CD4-positive, alpha-beta memory T cell (primary cell): ENCODE measurements at places on chromosomes 2 and 18. TPM values are rescaled to one million over a fixed set of nuclear protein-coding genes. Genes with fewer than 3 reads are reported as not detected.

The RESP18 gene
- total RNA-seq: not detected

The TCF23 gene
- total RNA-seq: not detected

The UGT1A8 gene
- total RNA-seq: not detected

The CEBPZ gene
- total RNA-seq: 68.5 TPM

The STK39 gene
- 27.3 TPM for total RNA-seq

The LIPG gene
- total RNA-seq: not detected

The RGPD4 gene
- total RNA-seq: not detected

DNA sequence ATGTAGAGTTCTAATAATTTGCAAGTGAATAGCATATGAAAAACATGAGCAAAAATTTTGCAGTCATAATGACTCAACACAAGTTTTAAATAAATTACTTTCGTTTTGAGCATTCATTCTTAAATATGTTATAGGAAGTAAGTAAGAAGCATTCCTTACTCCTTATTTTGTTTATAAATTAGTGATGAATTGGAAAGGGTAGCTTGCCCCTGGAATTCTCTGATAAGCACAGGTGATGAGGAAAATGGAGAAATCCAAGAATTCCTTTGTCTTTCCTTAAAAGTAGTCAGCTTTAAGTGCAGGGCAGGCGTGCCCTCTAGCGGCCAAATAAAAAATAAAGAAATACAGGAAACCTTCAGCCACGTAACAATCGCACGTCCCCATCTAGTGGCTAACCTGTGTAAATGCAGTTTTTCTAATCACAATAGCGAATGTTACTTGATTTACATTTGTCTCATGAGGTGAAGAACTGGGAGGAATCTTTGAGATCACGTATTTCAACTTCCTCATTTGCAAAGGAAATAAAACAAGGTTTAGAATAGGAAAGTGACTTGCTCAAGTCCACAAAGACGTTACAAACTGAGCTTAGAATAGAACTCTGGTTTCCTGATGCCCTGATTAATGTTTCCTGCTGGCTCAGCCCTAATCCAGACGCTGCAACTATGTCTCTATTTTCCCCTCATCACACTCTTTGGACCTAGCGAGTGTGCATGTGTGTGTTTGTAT lies 47.2 kb upstream of the ZNG1B start:
- no peaks in the 10 kb centered on the region for H3K27me3 ChIP-seq
- no peaks in the 10 kb centered on the region for H3K36me3 ChIP-seq
- peak overlapping the region; percentile 40 for H3K4me3 ChIP-seq

DNA sequence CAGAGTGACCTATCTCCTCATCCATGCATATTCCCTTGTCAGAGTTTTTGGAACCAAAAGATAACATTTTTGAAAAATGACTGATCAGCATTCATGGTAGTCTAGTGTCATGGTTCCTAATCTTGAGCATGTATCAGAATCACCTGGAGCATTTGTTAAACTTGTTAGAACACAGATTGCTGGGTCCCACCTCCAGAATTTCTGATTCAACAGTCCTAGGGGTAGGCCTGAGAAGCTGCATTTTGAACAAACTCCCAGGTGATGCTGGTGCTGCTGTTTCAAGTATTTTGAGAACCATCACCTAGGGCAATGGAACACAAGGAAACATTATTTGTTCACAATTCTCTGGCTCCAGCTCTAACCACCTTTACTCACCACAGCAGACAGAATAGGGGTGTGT lies 21.0 kb downstream of the TMEM200C start:
- no peaks in the 10 kb centered on the region for H3K4me1 ChIP-seq
- DNase-seq: no peak
- H3K4me3 ChIP-seq: no peak overlapping the region
- H3K27ac ChIP-seq: no peak overlapping the region

DNA sequence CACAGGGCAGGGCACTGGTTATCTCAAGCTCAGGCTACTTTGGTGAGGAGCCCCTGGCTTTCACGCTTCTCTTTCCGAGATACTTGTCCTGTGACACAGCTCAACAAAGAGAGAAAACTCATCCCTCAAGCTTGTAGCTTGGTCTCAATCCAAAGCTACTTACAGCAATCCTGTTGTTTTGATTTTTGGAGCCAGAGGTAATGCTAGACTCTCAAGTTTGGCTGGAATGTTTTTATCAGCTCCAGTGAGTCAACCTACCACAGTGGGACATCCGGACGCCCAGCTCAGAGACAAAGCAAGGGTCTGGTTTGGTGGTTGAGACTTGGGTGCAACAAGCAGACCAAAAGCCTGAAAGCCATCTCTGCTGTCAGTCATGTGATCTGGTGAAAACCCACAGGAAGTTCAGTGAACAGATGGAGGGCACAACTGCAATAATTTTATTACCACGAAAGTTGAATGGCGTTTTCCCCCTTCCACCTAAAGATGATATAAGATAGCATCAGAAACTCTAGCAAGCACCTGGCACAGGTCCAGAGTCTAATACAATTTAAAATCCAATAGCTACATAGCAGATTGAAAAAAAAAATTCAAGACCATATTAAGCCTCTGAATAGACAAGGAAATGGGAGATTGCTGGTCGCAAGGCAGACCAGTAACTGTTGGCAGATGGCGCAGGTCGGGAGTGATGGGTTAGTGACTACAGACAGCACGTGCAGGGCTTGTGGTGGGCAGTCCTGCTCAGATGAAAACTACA lies 102.3 kb upstream of the SMAD7 start:
- peak; percentile 5 for DNase-seq
- H3K27ac ChIP-seq: no peak overlapping the region
- H3K4me3 ChIP-seq: no peak overlapping the region
- H3K27me3 ChIP-seq: no peaks in the 10 kb centered on the region

GRCh38 chr2:118239284-118239683 lies 151.0 kb downstream of the INSIG2 start:
- H3K27me3 ChIP-seq: no peaks in the 10 kb centered on the region
- DNase-seq: no peak

- no peak overlapping the region for H3K27ac ChIP-seq
- no peaks in the 10 kb centered on the region for H3K27me3 ChIP-seq
- H3K4me1 ChIP-seq: no peaks in the 10 kb centered on the region
- no peak for DNase-seq
- H3K4me3 ChIP-seq: no peak overlapping the region
These were observed 69.5 kb upstream of the TGIF1 start for GRCh38 chr18:3380384-3380961.

DNA sequence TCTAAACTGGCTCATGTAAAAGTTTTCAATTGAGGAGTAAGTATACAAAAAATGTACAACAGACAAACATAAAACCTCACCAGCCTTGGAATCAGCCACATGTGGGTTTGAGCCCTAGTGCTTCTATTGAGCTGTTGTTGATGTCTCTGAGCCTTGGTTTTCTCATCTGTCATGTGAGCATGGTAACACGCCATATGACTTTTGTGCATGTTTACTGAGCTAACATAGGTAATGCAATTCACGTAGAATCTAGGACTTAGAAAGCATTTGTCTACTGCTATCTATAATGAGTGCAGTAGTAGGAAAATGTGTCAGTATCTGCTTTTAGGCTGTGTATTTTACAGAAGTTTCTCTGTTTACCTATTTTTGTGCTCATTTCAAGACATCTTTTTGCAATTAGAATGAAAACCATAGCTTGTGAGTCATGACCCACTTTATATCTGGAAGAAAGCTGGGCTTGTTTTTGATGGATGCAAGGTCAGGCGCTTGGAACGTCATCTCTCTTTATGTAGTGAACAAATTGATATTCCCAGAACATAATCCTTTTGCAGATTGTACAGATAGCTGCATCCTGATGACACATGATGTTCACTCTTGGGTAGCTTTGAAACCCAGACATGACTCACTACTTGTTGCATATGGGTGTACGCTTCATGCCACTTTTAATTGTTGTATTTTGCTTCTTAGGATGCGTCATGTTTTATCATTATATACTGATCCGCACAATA lies 94.3 kb downstream of the RNF144A start:
- no peak overlapping the region for H3K27ac ChIP-seq
- DNase-seq: no peak
- no peak overlapping the region for H3K4me3 ChIP-seq
- no peaks in the 10 kb centered on the region for H3K36me3 ChIP-seq
- no peaks in the 10 kb centered on the region for H3K27me3 ChIP-seq

DNA sequence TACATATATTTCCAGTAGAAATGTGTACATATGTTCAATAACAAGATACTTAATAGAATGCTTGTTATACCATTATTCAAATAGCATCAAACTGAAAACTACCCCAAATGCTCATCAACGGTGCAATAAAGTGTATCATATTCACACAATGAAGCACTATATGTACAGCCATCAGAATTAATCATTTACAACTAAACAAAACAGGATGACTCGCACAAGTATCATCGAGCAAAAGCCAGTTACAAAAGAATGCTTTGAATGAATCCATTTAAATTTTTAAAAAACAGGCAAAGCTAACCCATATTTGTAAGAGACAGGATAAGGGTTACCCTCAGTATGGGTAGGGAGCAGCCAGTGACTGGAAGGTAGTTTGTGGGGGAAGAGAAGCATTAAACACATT lies 132.8 kb upstream of the PDE1A start:
- H3K4me3 ChIP-seq: no peak overlapping the region
- no peak overlapping the region for H3K27ac ChIP-seq
- DNase-seq: no peak
- no peaks in the 10 kb centered on the region for H3K4me1 ChIP-seq
- H3K36me3 ChIP-seq: no peaks in the 10 kb centered on the region

- peak overlapping the region; percentile 70 for H3K27ac ChIP-seq
- no peaks in the 10 kb centered on the region for H3K36me3 ChIP-seq
- H3K4me1 ChIP-seq: peaks cover 39% of the 10 kb centered on the region
- peak overlapping the region; percentile 72 for H3K4me3 ChIP-seq
These were observed 757 bp downstream of the HDHD2 start for GRCh38 chr18:47149457-47150028.

- H3K27me3 ChIP-seq: no peaks in the 10 kb centered on the region
- H3K36me3 ChIP-seq: no peaks in the 10 kb centered on the region
- H3K4me3 ChIP-seq: no peak overlapping the region
- H3K4me1 ChIP-seq: no peaks in the 10 kb centered on the region
- no peak overlapping the region for H3K27ac ChIP-seq
These were observed 378.4 kb upstream of the NRXN1 start for GRCh38 chr2:51410331-51410730.

GRCh38 chr18:217532-218336 lies 50.1 kb downstream of the THOC1 start:
- no peak for DNase-seq
- no peak overlapping the region for H3K27ac ChIP-seq
- H3K4me1 ChIP-seq: no peaks in the 10 kb centered on the region
- no peaks in the 10 kb centered on the region for H3K27me3 ChIP-seq
- no peak overlapping the region for H3K4me3 ChIP-seq

- no peak overlapping the region for H3K27ac ChIP-seq
- no peaks in the 10 kb centered on the region for H3K36me3 ChIP-seq
- H3K4me3 ChIP-seq: no peak overlapping the region
- H3K4me1 ChIP-seq: no peaks in the 10 kb centered on the region
These were observed 57.4 kb downstream of the CELF4 start for GRCh38 chr18:37508207-37508606.

- DNase-seq: no peak
- peaks cover 3% of the 10 kb centered on the region for H3K36me3 ChIP-seq
- no peak overlapping the region for H3K27ac ChIP-seq
- H3K27me3 ChIP-seq: no peaks in the 10 kb centered on the region
- no peaks in the 10 kb centered on the region for H3K4me1 ChIP-seq
These were observed 44.8 kb downstream of the NAB1 start for GRCh38 chr2:190693533-190694232.

DNA sequence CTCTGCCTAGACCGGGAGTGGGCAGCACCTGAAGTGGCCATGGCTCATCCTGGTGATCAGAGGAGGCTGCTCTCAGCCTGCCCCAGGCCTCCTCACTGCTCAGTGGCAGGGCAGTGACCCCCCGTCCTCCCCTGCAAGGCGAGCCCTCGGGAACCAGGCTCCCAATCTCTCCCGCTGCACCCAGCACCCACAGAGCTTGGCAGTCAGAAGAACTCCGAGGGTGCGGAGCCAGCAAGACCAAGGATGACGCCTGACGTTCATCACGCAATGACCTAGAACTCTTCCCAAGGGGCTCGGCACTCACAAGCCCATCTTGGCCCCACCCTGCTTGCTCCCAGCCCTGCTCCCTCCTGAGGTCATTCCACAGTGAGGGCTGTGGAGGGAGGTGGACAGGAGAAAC lies 189.8 kb upstream of the SALL3 start:
- H3K4me1 ChIP-seq: no peaks in the 10 kb centered on the region
- no peaks in the 10 kb centered on the region for H3K36me3 ChIP-seq
- H3K27me3 ChIP-seq: no peaks in the 10 kb centered on the region
- H3K4me3 ChIP-seq: no peak overlapping the region
- no peak for DNase-seq

DNA sequence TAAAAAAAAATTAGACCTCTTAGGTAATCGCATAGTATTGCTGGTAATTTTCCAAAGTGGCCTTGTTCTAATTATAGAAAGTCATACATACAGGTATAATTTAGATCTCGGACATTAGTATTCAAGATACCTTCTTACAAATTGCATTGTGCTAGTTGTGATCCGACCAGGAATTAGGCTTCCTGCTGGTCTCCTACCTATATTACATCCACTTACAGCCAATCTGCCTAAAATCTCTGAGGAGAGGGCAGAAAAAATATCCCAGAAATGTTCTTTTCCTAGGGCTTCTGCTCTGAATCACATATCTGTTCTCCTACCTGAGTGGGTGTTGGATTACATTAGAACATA lies 314.7 kb upstream of the GULP1 start:
- no peak overlapping the region for H3K4me3 ChIP-seq
- no peak overlapping the region for H3K27ac ChIP-seq
- H3K4me1 ChIP-seq: no peaks in the 10 kb centered on the region
- DNase-seq: no peak

- no peaks in the 10 kb centered on the region for H3K27me3 ChIP-seq
- peaks cover 5% of the 10 kb centered on the region for H3K36me3 ChIP-seq
- peak; percentile 85 for DNase-seq
- H3K4me1 ChIP-seq: peaks cover 59% of the 10 kb centered on the region
These were observed at the start of the genes GLB1L and STK16 for GRCh38 chr2:219245148-219245898. Gene GLB1L (minus strand): TSS chr2:219245444. CDS start chr2:219243573, 1,871 bp downstream. Gene STK16 (plus strand): TSS chr2:219245479. CDS start chr2:219246000, 521 bp downstream.

DNA sequence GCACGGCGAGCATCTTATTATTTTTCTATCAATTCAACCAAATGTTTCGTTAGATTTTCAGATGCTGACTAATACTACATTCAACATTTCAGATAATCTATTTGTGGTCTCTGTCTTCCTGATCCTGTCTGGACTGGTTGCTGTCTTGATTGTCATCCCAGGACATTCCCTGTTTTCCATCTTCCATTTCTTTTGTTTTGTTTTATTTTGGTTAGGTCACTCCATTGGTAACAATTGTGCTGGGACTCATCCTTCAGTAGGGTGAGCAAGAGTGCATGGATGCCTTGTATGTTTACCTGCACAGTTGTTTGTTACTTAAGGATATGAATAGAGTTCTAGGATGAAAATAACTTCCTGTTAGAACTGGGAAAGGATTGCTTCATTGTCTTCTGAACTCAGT lies 55.9 kb upstream of the ACYP2 start:
- peaks cover 4% of the 10 kb centered on the region for H3K4me1 ChIP-seq
- H3K27me3 ChIP-seq: no peaks in the 10 kb centered on the region
- no peak overlapping the region for H3K4me3 ChIP-seq
- H3K27ac ChIP-seq: no peak overlapping the region

- H3K4me1 ChIP-seq: no peaks in the 10 kb centered on the region
- no peak overlapping the region for H3K4me3 ChIP-seq
- H3K27ac ChIP-seq: no peak overlapping the region
- no peaks in the 10 kb centered on the region for H3K36me3 ChIP-seq
These were observed 146.4 kb downstream of the TANC1 start for GRCh38 chr2:159114835-159115234.
